Hematopoietic multipotent progenitor cell treated with erythropoietin and hydrocortisone succinate and interleukin-3 and kit ligand, for 8 days (in vitro differentiated cells): ENCODE measurements at places on chromosomes 12 and 14.

- DNase-seq = no peak
These were observed 340.2 kb downstream of the C12orf75 start for GRCh38 chr12:105670672-105671071.

GRCh38 chr14:102929241-102930137 lies 7.0 kb downstream of the AMN start:
- DNase-seq = no peak

- DNase-seq = no peak
These were observed 284.3 kb downstream of the RAD51B start for GRCh38 chr14:68103853-68104252.

DNA sequence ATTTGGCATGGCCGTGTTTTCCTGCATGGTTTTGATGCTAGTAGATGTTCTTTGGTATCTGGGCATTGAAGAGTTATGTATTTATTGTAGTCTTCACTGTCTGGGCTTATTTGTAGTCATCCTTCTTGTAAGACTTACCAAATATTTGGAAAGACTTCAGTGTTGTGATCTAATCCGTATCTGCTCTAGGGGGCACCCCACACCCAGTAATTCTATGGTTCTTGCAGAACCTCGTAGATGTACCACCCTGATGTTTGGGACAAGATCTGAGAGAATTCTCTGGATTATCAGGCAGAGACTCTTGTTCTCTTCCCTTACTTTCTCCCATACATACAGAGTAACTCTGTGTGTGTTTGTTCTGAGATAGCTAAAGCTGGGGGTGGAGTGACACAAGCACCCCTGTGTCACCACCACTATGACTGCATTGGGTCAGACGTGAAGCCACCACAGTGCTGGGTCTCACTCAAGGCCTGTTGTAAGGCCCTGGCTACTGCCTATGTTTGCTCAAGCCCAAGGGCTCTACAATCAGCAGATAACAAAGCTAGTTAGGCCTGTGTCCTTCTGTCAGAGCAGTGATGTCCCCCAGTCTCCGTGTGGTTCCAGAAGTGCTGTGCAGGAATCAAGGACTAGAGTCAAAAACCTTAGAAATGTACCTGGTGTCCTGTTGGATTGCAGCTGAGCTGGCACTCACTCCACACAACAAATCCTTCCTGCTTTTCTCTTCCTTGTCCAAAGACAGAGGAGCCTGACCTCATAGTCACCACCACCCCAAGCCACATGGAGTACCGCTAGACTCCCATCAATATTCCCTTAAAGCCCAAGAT lies 9.6 kb downstream of the RDH16 start:
- DNase-seq = peak; percentile 39

- DNase-seq = no peak
These were observed 52.2 kb upstream of the CRACR2A start for GRCh38 chr12:3805077-3805476.

GRCh38 chr14:30995689-30996088 lies 29.8 kb upstream of the AP4S1 start:
- no peak for DNase-seq

- DNase-seq = no peak
These were observed 319.4 kb upstream of the ATP2B1 start for GRCh38 chr12:90027889-90028634.

- peak; percentile 84 for DNase-seq
These were observed 38.8 kb downstream of the HELB start for GRCh38 chr12:66341126-66341525.

DNA sequence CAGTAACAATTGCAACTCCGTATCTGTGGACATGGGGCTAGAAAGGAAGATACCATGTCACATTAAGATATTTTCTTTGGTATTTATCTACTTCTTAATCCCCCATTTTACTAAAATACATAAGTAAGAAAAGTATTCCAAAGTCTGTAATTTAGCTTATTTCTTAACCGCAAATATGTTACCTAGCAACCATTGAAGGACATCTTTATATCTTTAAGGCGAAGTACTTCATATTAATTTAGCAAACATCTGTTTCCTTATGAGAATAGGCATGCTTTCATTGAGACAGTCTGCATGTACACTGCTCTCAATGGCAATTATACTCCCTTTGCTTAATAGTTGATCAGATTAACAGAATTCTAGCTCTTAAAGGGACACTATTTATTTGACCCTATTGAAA lies 88.8 kb downstream of the NAV3 start:
- DNase-seq = no peak

DNA sequence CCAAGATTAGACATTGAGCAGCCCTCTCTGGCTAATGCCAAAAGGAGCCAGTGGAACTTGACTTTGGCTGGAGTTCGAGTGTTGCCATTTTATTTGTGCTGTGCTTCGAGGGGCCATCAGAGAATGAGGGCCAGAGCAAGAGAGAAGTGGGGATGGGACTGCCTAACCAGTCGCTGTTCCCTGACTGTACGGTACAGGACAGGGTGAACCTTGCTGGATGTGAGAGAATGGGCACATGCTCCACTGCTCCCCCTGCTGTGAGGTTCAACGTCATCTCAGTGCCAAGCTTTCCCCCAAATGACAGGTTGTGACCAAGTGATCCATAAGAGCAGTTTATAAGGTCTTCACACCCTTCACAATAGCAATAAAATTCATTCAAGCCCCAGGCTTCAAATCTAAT lies 55.1 kb upstream of the BCL11B start:
- no peak for DNase-seq

GRCh38 chr12:42360747-42361403 lies 34.9 kb downstream of the PPHLN1 start:
- no peak for DNase-seq

- peak; percentile 50 for DNase-seq
These were observed 771 bp downstream of the DAAM1 start for GRCh38 chr14:59189091-59189785.

DNA sequence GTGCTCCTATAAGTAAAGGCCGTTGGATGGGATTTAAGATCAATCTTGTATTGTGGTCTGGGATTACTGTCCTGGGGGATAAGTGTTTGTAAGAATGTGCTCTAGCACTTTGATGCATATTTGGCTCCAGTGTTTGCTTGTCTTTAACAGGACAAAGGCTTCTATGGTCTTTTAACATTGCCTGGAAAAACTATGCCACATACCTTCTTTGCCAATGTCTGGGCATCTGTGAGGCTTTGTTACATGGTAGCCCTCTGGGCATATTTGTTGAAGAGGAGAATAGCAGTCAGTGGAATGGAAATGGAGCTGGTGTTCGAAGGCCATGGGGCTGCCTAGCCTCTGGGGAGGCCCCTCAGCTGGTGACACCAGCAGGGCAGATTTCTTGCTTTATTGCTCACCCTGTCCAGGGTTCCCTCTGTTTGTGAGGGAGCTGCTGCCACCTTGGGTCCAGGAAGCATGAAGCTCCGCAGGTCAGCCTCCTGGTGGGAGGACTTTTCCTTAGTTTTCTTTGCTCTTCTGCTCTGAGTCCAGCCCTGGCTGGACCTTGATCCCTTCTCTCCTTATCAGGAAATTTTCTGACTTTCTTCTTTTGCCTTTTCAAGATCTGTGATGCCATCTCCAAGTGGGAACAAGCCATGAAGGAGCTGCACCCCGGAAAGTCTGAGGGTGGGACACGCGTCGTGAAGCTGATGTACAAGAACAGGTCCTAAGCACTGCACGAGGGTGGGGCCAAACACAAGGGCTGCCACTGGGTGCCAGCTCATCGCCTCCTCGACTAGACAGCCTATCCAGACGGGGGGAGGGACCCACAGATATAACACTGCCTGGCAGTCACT lies 19.5 kb downstream of the PIGH start:
- DNase-seq = no peak

GRCh38 chr12:132206046-132206434 lies 61.8 kb downstream of the NOC4L start:
- DNase-seq = no peak

GRCh38 chr12:49264466-49264872 lies 413 bp upstream of the TUBA1C start:
- peak; percentile 46 for DNase-seq

DNA sequence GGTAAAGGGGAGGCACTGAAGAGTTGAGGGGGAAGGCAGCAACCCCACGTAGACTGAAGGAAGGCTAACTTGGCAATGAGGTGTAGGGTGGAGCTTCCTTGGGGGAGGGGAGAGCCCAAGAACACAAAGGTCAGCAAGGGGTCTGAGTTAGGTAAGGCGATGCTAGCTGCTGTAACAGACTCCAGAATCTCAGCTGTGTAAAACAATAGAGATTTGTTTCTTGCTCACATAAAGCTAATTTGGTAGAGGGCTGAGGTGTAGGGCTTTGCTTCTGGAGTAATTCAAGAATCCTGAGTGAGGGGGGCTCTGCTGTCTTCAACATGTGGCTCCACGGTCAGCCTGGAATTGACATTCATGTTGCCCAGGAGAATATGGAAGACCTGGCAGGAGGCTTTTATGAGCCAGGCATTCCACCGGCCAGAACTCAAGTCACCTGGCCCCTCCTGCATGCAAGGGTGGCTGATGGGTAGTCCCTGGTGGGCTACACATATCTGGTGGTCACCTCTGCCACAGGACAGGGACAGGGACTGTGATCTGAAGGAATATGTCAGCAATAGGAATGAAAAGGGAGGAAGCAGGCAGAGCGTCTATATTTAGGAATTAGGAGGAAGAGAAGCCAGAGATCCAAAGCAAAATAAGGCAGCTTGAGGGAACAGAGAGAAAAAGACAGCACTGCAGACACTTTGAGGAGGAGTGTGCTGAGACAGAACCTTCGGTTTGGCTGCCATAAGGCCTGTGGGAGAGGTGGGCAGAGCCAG lies 153.7 kb downstream of the ZFP36L1 start:
- DNase-seq = no peak

DNA sequence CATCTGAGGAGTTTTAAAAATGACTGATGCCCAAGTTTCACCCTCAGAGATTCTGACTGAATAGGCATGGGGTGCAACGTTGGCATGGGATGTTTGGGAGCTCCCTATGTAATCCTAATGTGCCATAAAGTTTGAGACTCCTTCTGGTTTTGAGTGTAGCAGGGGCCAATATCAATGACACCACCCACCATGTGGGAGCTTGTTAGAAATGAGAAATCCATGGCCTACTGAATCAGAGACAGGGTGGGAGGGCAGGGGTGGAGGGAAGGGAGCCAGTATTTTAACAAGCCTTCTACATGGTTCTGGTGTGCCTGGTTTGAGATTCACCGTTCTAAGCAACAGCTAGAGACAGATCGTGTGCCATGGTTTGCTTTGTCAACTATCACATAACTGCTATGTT lies 46.1 kb downstream of the VCPKMT start:
- DNase-seq = no peak

GRCh38 chr12:49518914-49519573 lies 19.8 kb upstream of the KCNH3 start:
- no peak for DNase-seq

- DNase-seq = no peak
These were observed 40.9 kb downstream of the DAD1 start for GRCh38 chr14:22547948-22548750.

DNA sequence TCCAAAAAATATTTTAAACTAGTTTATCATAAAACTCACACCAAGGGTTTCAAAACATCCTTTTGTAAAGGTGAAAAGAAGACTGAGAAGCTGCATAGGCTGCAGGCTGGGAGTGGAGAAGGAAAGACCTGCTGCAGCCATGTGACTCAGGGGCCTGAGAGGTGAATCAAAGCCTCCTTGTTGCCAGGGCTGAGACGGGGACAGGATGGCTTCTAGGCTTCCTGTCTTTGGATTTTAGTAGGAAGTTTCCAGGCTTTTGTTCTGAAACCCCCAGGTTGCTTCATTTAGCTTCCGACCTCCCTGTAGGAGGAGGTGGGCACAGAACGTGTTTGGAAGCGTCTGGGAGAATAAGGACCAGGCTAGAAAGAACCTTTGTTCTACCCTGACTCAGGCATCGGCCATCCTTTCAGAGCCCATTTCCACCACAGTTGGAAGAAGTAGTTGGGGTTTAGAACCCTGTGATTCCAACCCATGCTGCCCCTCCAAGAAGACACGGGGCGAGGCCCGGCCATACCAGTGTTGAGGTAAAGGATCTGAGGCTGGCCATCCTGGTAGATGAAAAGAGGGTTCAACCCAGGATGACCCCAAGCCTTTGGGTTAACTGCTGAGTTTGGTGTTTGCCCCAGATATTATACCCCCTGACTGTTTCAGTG lies 122.4 kb downstream of the SLC25A47 start:
- DNase-seq = no peak

DNA sequence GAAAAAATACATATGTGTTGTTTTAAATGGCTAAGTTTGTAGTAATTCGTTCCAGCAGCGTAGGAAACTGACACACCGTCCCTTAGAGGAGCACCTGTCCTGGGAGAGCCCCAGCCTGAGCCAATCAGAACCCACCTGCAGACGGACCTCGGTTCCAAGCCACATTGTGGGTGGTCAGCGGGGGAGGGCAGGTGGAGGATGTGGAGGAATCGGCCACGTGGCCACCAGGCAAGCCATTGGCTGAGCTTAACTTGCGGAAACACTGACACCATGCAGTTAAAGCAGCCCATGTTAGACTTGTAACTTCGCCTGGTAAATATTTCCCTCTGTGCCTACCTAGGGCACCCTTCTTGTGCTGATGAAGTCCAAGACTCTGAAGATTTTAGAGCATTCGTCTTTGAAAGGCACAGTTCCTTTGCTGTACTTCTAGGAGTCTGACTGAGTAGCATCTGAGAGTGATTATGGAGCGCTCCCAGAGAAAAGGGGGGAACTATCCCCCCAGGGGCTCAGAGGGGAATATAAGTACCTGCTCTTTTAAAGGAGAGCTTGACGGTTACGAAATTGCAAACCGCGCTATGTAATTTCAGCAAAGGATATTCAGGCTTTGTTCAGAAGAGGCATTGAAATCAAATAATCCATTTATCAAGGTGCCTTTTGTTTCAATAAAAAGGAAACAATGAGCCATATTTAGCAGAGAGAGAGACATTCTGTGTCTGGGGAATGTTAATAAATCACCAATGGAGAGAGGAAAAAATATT lies 135.7 kb downstream of the TMEM132C start:
- DNase-seq = no peak

DNA sequence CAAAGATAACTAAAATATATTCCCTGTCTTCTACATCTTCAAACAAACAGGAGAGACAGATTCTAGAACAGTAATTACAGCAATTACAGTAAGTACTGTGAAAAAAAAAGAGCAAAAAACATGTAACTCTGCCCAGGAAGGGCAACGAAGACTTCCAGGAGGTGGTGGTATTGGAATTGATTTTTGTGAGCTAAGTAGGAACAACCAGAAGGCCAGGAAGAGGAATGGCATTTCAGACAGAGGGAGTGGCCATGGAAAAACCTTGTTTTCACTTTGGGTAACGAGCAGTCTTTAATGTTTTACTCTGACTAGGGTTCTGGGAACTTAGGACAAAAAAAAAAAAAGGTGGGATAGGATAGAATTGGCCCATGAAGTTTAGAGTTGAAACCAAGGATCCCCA lies 196.3 kb upstream of the PLEKHG7 start:
- DNase-seq = no peak

DNA sequence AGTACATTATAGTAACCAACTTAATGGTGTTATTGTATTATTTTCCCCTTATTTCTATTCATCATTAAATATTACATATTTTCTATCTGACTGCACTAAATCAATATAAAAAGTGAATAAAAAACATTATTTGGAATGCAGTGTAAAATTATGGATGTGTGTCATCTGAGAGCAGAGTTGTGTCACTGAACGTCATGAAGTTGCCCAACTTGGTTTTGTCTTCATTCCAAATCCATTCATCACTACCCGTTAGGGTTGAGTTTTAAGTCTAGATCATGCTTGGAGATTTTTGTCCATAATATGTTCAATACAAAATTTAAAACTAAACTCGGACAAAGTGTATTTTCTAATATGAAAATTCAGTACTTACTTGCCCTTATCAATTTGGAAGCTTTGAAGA lies 16.1 kb downstream of the KLRF1 start:
- DNase-seq = no peak

- no peak for DNase-seq
These were observed 158.9 kb downstream of the SLC15A5 start for GRCh38 chr12:16118586-16118985.
